ENCODE measurements at places on chromosomes 1 and 21.

DNA sequence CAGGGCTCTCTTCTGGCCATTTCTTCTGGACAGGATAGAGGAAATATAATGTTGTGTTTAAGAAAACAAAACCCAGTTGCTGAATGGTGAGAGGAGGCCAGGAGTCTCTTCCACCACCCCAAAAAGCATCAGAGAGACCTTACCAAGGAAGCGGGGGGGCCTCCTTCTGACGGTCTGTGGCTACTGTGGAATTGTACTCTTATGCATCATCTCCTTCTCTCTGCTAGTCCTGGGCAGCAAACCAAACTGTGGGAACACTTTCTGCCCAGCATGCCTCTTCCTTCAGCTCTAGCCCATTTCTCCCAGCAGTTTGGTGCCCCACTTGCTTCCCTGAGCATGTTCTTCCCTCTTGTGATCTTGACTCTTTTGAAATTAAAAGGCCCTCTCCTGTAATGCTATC lies 157.7 kb downstream of the HHIPL2 start:
- DNase-seq = no peak

DNA sequence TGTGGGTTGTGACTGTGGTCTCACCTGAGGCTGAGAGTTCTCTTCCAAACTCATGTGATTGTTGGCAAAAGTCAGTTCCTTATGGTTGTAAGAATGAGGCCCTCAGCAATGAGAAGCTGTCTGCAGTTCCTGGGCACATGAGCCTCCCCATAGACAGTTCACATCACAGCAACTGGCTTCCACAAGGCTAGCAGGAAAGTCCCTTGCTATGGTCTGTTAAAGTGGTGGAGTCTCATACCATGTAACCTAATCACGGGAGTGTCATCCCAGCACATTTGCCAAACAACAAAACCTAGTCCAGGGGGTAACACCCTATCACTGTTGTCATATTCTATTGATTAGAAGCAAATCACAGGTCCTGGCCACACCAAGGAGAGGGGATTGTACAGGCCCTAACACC lies 163.8 kb downstream of the BACH1 start:
- DNase-seq = no peak

- no peak for DNase-seq
Measured at GRCh38 chr1:45456531-45456930, 34.4 kb downstream of the TESK2 start.

DNA sequence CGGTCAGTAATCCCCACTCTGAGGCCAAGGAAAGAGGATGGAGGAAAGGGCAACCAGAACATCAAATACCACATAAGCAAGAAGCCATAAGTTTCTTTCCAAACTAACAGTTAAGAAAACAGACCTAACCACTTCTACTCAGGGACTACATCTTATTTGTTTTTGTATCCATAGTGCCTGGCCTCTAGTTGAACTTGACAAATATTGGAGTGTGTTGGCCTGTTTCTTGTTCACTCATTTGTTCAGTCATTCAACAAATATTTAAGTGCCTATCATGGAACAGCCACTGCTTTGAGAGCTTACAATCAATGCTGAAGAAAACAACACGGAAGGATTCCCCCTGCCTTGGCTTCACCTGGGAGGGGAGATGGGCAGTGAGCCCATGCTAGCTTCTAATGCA lies 69.7 kb downstream of the ST6GALNAC3 start:
- no peak for DNase-seq

- peak; percentile 76 for DNase-seq
Measured at GRCh38 chr1:200979574-200980451, 43.7 kb downstream of the KIF21B start.
